Stimulated activated CD8-positive, alpha-beta memory T cell treated with anti-CD3 and anti-CD28 coated beads, Interleukin-4, amount 100 ng/mL, for 4 hours (primary cell): ENCODE measurements at places on chromosomes 4 and X.

DNA sequence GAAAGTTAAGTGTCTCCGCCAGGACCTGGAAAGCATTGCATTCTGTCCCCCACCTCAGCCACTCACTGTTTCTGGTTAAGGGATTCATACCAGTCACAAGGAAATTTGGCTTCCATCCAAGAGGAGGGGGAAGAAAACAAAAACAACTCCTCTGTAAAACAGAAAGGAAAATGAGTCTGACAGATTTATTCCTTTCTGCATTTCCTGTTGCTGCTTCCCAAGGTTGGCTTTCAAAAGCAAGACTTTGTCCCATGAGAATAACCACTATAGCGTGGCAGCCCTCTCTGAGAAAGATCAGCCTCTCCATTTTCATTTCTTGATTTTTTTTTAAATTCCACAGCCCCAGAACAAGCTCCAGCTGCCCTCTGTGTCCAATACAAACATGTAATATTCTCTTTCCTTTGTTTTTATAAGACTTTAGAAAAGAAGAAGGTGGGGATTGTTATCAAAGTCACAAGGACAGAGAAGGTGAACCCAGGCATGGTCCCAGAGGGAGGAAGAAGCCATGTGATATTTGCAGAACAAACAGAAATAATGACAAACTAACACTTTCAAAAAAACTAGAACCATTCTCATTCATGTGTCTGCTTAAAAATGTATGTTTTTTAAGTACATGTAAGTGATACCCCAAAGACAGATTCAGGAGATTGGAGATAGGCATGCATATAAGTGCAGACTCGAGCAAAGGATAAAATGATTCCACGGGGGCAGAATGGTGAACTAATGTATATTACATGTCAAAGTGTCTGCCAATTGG, 90.7 kb upstream of the DCLK2 start:
- no peak for DNase-seq

DNA sequence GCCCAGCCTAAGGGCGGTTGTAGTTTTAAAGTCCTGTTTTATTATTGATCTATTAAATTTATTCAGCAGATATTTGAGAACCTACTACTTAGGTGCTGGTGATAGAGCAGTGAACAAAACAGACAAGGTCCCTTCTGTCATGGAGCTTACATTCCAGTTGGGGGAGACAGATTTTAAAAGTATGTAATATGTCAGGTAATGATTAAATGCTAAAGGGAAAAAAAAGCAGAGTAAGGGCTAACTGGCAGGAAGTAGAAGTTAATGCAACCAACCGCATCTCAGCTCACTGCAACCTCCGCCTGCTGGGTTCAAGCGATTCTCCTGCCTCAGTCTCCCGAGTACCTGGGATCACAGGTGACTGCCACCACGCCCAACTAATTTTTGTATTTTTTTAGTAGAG, 7.8 kb upstream of the MCUB start:
- no peak for DNase-seq

- DNase-seq = no peak
Measured at GRCh38 chr4:117400039-117400835, 314.9 kb upstream of the TRAM1L1 start.

GRCh38 chr4:80740375-80740774, 290.1 kb upstream of the BMP3 start:
- no peak for DNase-seq

DNA sequence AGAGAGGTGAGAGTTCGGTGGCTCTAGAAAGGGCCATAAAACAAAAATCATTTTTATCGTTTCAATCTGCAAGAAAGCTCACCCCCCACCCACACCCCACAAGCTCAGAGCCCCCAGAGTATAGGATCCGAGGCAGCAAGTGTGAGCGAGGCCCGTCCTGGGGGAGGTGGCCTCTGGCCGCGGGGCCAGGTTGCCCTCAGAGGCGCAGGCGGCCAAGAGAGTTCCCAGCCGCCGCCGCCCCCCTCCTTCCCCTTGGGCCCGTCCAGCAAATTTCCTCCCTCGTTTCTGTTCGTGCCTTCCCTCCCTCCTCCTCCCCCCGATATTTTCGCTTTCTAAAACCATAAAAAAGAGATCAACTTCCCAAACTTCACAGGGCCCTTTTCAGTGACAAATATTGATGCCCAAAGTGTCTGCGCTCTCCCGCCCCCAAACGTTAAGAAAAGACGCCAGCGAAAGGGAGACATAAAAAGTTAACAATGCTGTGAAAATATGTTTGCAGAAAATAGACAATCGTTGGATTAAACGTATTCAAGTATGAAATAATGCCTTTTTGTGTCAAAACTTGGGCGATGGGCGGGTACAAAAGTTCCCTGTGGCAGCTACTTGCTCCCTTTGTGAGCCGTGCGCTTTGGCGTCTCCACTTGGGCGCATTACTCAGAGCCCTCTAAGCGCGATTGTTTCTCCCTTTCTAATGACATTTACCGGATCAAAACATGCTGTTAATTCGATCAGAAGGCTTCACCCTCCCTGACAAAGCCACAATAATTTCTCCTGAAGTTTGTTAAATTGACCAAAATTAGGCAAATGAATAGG, 1.1 kb upstream of the HELT start:
- DNase-seq = no peak

DNA sequence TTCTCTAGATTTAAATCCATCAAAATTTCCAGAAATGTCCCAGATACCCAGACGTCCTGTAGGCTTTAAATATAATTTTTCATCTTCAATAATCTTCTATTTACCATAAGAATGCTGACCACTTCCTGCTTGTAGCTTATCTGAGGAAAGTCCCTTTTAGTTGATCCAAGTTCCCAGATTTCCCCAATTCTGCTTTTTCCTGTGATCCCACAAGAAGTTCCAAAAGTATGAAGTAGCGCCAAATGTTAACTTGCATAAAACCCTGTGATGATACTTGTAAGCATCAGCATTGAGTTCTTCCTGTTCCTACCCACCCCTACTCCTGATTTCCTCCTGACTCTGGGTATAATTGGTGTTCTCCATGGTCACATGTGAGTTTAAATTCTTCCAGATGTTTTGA, 10.6 kb upstream of the TLR8 start:
- DNase-seq = no peak

DNA sequence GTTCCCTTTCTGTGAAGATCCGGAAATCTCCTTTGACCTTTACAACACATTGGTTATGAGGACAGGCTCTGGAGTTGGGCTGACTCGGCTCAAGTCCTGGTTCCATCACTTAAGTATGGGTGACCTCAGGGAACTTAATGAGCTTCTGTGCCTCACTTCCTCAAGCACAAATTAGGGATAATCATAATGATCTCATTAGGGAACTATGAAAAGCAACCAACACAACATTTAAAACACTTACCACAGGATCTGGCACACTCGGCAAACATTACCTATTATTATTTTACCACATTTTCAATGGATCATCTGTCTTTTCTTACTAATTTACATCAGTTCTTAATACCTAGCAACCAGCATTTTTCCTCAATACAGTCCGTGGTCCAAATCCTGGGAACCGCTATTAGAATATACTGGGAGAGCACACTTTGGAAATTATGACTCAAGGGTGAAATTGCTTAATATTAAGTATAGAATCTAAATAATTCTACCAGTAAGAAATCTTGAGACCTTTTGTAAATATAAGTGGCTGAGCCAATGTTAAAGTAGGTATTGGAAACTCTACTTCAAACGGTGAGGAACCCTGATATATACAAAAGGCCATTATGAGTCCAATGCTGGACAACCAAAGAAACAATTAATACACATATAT, 19.6 kb downstream of the ADGRA3 start:
- DNase-seq = no peak

DNA sequence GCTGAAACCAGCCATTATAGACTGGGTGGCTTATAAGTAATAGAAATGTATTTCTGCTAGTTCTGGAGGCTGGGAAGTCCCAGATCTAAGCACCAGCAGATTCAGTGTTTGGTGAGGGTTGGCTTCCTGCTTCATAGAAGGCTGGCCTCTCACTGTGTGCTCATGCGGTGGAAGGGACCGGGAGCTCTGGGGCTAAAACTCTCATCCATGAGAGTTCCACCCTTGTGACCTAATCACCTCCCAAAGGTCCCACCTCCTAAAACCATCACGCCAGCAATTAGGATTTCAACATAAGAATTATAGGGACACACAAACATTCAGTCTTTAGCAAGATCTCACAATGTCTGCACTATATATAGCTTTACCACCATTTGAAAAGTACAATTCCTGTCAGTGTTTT, 215.2 kb downstream of the CBR4 start:
- DNase-seq = no peak

GRCh38 chrX:10944136-10944885, 166.8 kb upstream of the HCCS start:
- DNase-seq = no peak

DNA sequence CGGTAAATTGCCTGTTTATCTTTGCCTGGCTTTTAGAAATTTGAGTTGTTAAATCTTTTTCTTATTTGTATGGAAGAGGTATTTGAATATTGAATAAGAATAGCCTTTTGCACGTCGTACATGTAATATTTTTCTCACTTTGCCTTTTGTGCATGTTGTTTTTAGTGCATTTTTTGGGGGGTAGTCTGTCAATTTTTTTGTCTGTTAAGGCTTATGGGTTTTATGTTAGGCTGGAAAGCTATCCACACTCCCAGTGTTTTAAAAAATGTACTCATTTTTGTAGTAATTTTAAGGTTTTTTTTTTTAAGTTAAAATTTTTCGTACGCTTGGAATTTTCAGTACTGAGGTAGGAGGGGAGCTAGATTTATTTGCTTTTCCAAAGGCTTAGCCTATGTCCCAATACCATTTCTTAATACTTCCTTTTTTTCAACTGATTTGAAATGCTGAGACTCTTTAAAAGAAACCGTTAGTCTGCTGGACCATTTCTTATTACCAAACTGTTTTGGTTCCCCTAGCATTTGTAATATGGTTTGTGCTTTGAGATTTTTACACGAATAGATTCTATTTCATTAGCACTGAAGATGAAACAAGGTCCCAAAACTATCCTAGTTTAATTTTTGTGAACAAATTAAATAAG, 1.3 kb downstream of the HERC5 start:
- DNase-seq = no peak

DNA sequence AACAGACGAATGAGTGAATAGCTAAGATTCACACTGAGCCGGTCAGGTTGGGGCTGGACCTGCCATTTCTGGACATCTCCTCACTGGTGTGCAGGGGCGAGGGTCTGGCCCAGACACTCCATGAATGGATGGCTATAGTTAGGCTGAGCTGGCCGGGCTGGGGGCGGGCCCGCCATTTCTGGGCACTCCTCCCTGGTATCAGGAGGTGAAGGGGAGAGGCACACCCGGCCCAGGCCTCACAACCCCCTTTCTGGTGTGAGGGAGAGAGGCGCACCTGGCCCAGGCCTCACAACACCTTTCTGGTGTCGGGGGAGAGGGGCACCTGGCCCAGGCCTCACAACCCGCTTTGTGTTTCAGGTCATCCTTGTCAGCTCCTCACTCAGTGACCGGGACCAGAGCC, 203.2 kb upstream of the PSAPL1 start:
- no peak for DNase-seq

- no peak for DNase-seq
Measured at GRCh38 chrX:112868586-112868985, 28.0 kb upstream of the AMOT start.

DNA sequence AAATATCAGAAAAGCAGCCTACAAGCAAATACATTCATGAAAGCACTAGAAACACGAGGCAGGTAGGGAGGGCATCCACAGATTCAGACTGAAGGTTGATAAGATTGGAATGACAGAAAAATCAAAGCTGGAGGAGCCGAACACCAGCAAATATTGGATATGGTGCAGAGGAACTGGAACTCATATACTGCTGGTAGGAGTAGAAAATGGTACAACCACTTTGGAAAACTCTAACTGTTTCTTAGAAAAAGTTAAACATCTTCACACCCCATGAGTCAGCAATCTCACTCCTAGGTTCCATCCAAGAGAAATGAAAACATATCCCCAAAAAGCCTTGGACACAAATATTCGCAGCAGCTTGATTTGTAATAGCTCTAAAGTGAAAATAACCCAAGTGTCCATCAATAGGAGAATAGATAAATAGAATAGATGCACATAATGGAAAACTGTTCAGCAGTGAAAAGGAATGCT, 27.1 kb downstream of the CD99L2 start:
- no peak for DNase-seq

DNA sequence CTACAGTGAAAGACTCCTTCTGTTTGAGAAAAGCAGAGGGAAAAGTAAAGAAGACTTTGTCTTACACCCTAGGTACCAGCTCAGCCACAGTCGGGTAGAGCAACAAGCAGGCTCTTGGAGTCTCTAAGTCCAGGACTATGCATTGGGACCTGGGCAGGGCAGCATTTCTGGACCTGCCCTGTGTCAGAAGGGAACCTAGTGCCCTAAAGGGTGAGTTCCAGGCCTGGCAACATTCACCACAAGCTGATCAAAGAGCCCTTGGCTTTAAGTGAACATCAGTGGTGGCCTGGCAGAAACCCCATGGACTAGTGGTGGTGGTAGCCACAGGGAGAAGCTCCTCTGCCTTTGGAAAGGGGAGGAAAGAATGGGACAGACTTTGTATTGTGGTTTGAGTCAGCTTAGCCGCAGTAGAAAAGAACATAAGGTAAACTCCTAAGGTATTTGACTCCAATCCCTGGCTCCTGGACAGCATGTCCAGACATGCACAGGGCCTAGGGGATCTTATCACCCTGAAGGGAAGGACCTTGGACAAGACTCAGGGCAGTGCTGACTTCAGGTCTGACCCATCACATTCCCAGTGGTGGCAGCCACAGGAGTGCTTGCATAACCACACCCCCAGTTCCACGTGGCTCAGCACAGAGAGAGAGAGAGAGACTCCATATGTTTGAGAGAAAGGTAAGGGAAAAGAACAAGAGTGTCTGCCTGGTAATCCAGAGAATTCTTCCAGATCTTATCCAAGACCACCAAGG, 32.6 kb downstream of the CCDC158 start:
- DNase-seq = no peak

DNA sequence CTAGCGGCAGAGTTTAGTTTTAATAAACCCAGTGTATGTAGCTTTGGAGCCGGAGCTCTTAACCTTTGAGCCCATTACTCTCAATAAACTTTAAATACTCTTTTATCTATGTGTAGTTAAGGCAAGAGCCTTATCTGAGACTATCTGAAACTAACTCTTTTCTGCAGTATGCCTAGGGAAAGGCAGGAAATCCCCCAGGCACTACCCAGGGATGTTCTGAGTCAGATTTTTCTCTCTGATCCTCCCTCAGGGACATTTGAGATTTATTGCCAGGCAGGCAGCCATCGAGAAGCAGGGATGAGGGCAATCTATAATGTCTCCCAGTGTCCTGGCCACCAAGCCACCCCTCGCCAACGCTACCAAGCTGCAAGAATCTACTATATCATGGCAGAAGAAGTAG, 39.1 kb downstream of the HEPH start:
- no peak for DNase-seq

DNA sequence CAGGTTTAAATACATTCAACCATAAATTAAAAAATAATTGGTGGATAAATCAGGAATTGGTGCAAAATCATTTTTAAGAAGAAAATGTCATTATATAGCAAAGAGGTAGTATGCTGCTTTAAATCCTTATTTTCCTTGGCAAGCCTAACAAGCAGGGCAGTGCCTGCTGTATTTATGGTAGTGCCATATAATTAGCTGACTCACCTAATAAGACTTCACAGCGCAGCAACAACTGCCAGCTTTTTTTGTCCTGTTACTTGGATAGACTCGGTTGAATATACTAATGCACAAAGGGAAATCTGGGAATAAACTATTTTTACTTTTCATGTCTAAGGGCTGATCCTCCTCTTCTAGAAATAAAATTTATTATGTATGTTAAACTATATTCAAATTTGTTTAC, 99.1 kb downstream of the SNCA start:
- DNase-seq = no peak

- DNase-seq = no peak
Measured at GRCh38 chr4:114320126-114320525, 278.5 kb upstream of the UGT8 start.
